ENCODE measurements at places on chromosomes 1 and 21. TPM values are rescaled to one million over a fixed set of nuclear protein-coding genes. Genes with fewer than 3 reads are reported as not detected.

The CELA2A gene
- not detected for total RNA-seq

The MIXL1 gene
- not detected for total RNA-seq

The C1orf53 gene
- total RNA-seq: not detected

The RGS16 gene
- total RNA-seq: 23.1 TPM

The C1orf56 gene
- 16.2 TPM for total RNA-seq

The SLC30A7 gene
- 32.4 TPM for total RNA-seq

The ATP6V1G3 gene
- total RNA-seq: not detected

The CELF3 gene
- not detected for total RNA-seq

The SRSF10 gene
- total RNA-seq: 180 TPM

The AQP10 gene
- total RNA-seq: not detected

The IGSF21 gene
- 0.11 TPM for total RNA-seq

The ADARB1 gene
- 12.4 TPM for total RNA-seq

The PRKAA2 gene
- total RNA-seq: 10.4 TPM

The KPNA6 gene
- 62.8 TPM for total RNA-seq

The PALMD gene
- total RNA-seq: 14.1 TPM

The ASPM gene
- total RNA-seq: 0.54 TPM

The RBM11 gene
- total RNA-seq: 10.3 TPM

The CLDN8 gene
- total RNA-seq: 46.4 TPM

The WNT9A gene
- 3.2 TPM for total RNA-seq

The LCE1C gene
- total RNA-seq: not detected

The CASQ2 gene
- 1.1 TPM for total RNA-seq

The KIF21B gene
- 1.5 TPM for total RNA-seq

The S100A7 gene
- not detected for total RNA-seq

The FLVCR1 gene
- 7.9 TPM for total RNA-seq

The ADAMTS4 gene
- total RNA-seq: 9.5 TPM

The CACNA1E gene
- total RNA-seq: under 0.01 TPM

The NUP210L gene
- total RNA-seq: 0.38 TPM

The C1orf94 gene
- total RNA-seq: not detected

The ST6GALNAC5 gene
- total RNA-seq: 3.0 TPM

The DSTYK gene
- total RNA-seq: 12.9 TPM

The TRIM46 gene
- not detected for total RNA-seq

All from thyroid gland (tissue), 4 donors.